ENCODE measurements at places on chromosomes 2 and 18.

- DNase-seq: no peak
Observed at GRCh38 chr2:65464604-65465003, 32.2 kb upstream of the SPRED2 start.

DNA sequence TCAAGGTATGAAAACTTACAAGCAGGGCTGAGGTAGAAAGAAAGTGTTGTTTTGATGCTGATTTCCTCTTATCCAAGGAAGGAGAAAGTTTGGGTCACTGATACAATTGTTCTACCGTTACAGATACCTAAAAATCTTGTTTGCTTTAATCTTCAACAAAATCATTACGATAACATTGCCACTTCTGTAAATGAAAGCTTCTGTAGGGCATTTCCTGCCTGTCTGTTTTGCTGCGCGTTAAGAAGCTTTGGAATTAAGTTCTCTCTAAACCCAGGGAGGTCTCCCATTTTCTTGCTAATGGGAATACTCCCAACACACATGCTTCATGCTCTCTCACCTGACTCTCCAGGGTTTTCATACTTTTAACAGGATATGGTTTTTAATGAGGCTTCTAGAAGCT, 258.5 kb downstream of the PTGR3 start:
- DNase-seq: no peak

DNA sequence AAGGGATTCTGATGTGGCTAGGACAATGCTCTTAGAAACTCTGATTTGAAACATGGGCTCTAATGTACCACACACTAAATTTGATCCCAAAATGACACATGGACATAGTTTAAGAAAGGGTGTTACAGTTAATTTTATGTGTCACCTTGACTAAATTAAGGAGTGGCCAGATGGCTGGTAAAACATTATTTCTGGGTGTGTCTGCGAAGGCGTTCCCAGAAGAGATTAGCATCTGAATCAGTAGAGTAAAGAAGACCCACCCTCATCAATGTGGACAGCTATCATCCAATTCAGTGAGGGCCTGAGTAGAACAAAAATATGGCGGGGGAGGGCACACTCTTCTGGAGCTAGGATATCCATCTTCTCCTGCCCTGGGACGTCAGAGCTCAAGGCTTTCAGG, 283.1 kb upstream of the CHAC2 start:
- no peak for DNase-seq

DNA sequence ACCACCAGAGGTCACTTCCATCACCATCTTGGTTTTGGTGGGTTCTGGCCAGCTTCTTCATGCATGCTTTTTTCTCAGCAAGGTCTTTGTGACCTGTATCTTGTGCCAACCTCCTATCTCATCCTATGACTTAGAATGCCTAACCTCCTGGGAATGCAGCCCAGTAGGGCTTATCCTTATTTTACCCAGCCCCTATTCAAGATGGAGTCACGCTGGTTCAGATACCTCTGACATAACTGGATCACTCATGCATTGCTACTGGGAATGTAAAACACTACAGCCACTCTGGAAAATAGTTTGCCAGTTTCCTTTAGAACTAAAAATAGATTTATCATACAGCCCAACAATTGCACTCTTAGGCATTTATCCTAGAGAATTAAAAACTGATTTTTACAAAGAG, 219.2 kb downstream of the IRS1 start:
- DNase-seq: no peak

DNA sequence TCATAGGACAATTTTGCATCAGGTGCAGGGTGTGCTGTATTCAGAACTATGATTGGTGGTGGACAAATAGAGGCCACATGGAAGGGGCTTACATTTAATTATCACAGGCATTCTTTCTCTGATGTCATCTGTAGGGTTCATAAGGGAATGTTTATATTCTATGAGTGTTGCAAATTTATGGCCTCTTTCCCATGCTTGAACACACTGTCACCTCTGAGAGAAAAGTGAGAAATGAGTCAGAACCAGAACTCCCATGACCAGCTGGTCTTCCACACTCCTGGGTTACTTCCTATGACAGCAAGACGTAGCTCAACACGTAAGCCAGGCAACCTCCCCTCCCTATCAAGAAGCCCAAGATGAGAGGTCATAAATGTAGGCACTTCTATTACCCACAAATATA, 310.8 kb downstream of the PIEZO2 start:
- DNase-seq: no peak

DNA sequence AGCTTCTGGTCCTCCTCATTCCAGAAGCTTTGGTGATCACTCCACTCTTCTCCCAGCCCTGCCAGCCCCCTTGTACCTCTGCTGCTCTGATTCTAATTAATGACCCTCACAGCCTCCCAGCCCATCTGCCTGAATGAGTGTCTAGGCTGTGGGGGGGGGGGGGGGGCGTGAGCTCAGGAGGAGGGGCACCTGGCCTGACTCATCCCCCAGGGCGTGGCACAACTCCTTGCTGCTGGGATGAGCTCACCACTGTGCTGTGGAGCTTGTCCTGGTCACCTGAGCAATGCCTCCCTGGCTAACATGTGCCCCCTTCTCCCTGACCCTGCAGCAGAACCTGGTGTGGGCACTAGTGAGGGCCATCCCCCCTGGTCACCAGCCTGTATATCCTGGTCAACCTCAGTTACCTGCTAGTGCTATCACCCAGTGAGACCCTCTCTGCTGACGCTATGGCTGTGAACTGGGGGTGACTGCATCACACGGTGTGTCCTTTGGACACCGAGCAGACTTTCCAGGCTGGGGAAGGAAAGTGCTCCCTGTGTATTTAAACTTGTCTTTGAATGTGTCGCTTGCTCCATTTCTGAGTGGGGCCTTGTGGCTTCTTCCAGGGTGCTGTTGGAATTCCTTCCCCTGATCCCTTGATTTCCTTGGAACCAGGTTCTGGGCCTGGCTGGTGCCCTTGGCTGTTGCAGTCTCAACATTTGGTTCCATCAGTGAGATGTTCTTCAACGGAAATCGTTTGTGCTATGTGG, 41.5 kb upstream of the PUM2 start:
- no peak for DNase-seq

DNA sequence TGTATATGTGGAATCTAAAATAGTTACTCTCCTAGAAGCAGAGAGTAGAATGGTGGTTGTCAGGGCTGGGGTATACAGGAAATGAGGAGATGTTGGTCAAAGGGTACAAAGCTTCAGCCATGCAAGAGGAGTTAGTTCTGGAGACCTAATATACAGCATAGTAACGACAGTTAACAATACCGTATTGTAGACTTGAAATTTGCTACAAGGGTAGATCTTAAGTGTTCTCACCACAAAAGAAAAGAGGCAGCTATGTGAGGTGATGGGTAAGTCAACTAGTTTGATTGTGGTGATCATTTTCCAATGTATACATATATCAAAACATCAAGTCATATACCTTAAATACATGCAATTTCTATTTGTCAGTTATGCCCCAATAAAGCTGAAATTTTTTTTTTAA, 98.2 kb upstream of the CYP1B1 start:
- no peak for DNase-seq

DNA sequence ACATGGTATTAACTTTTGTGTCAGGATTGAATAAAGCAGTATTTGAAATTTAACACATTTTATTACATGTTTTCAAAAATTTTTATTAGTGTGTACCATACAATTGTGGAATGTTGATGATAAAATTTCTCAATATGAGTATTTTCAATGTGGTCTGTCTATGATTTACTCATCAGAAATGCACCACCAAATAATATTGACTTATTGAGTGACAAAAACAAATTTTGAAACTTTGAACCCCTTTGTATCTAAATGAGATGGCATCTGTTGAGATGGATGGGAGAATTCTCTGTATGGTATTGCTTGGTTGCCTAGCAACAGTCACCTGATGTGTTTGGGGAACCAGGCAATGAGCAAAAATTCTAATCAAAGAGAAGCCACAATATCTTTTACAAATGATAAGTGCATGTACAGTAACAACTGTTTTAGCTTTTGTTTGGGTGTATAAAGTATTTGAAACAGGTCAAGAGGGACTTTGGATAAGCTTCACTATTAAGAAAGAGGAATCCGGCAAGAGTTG, 400.1 kb downstream of the CCDC85A start:
- DNase-seq: no peak

- no peak for DNase-seq
Observed at GRCh38 chr2:211877061-211877460, 661.5 kb downstream of the ERBB4 start.

DNA sequence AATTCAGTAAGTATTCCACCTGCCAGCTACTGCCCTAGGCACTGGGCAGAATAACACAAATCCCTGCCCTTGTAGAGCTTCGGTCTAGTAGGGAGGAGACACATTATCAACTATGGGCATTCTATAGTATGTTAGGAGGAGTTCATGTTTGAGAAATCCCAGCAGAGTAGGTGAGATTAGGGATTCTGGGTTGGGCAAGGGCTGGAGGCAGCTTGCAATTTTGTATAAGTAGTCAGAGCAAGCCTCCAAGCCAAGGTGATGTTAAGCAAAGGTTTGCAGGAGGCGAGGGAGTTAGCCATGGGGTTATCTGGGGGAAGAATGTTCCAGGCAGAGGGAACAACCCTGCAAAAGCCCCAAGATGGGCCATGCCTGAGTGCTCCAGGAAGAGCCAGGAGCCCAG, 187.9 kb upstream of the HS6ST1 start:
- no peak for DNase-seq

DNA sequence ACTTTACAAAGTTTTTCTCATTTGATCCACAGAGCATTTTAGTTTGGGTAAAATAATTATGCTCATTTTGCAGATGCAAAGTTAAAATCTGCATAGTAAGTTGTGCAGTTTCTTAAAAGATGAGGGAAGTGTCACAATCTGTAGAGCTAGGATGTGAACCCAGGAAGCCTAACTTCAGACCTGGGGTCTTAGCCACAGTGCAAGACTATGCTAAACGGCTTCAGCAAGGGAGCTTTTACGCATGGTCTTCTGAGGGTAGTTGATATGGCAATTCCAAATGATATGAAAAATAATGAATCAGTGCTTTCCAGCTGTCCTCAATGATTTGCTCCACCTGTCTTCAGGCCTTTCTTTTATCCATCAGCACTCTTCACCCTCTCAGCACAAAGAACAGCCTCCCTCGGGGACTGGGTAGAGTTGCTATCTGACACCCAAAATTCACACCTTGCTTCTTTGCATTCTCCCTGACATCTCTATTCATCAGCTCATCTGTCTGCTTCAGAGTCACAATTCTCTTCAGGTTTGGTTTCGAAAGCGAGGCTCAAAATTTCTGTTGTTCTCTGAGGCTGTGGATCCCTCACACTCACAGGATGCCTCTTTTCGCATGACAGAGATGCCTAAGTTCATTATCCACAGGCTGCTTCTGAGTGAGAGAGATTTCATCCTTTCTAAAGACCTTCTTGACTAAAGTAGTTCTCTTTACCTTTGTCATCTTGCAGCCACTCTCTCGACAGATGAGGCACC, 302.5 kb downstream of the NRXN1 start:
- DNase-seq: peak; percentile 70

DNA sequence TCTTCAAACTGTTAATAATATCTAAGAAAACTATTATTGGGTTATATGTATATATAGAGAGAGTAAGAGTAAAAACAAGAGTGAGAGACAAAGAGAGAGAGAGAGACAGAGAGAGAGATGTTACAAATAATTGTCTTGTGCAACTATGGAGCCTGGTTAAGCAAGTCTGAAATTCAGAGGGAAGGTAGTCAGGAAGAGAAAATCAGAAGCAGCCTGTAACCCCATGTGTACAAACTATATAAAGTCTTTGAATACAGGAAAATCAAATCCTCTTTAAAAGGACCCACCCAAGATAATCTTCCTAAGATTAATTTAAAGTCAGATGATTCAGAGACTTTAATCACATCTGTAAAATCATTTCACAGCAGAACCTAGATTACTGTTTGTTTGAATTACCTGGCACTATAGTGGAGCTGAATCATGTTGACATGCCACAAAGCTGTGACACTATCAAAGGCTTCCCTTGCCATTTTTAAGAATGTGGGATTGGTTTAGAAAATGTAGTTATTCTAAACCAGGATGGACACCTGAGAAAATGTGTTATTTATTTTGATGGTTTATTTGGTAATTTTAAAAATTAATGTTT, 301.7 kb upstream of the FSIP2 start:
- DNase-seq: no peak

Data from cerebellar cortex (tissue), 1 donor.